Activated naive CD4-positive, alpha-beta T cell (primary cell): ENCODE measurements at places on chromosomes 11 and 22.

DNA sequence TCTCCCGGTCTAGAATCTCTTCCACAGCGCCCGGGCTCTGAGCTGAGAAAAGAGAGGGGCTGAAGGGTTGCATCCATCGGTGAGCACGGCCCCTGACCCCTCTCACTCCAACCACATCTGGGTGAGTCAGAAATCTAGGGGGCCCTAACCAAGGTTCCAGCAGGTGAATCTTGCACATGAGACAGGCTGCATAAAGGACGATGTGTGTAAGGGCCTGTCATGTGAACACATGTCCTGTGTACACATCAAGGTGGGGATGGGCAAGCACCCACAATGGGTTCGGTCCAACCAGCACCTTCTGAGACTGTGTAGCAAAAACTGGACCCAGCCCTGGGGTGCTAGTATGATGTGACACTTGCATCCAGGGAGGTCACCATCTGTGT is 1.2 kb downstream of the BET1L start:
- no peak for DNase-seq

DNA sequence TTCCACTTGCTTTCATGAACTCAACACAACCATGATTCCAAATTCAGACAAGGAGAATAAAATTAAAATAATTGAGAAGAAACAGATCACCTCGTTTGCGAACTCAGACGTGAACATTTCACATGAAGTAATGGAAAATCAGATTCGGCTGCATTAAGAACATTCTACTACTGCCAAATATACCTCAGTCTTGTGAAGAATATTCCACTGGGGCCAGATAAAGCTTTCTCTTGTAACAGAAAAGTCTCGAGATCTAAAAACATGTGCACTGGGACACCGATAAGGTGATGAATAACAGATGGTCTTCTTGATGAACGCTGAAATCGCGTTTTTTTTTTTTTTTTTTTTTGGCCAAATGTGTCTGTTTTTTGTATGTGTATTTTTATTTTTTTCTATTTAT is 761.1 kb downstream of the BRD1 start:
- DNase-seq = no peak

- no peak for DNase-seq
Measured at GRCh38 chr11:125156346-125157117, 8.0 kb upstream of the PKNOX2 start.

GRCh38 chr11:15969281-15969680 is 387.1 kb downstream of the SOX6 start:
- DNase-seq = no peak

- DNase-seq = no peak
Measured at GRCh38 chr22:41951898-41952474, at the start of gene SMIM45. SMIM45 (plus strand) TSS chr22:41952150.
